ENCODE measurements at places on chromosomes 13 and 19. TPM values are rescaled to one million over a fixed set of nuclear protein-coding genes. Genes with fewer than 3 reads are reported as not detected.

Gene TNNT1
- total RNA-seq, result not detected

Gene THAP8
- total RNA-seq, result 10.4 TPM

Gene CEACAM5
- not detected for total RNA-seq

- DNase-seq, result no peak
Measured at GRCh38 chr13:27965740-27966640, 3.1 kb downstream of the CDX2 start.

DNA sequence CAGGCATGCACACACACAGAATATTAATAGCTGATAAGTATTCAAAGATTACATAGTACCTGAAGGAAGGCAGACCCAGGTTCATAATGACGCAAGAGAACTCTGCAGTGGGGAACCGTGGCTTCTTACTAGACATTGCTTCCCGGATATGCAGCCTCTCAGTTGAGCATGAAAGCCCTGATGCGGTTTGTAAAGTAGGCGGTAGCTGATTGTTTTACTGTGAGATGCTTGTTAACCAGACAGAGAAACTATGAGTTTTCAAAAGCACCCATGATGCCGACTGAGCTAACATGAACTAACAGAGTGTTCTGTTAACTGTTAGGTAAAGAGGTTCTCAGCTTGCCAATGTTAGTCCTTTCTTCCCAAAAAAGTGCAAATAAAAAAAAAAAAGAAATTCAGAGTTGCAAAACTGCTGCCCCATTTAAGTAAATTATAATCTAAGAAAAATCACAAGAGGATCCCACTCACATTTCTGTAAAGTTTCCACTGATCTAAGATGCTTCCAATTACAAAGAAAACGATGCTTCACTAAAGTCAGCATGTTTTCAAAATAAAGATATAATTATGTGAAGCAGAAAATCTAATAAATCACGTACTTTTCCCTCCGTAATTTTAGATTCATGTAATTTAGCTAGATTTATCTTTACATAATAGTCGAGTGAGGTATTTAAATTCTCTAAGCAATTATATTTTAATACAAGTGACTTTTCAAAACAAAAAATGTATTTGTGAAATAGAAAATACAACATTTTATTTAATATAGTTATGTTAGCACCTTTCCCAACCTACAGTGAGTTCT is 2.2 kb downstream of the FLT1 start:
- DNase-seq, result no peak

Gene YJEFN3
- 0.84 TPM for total RNA-seq

DNA sequence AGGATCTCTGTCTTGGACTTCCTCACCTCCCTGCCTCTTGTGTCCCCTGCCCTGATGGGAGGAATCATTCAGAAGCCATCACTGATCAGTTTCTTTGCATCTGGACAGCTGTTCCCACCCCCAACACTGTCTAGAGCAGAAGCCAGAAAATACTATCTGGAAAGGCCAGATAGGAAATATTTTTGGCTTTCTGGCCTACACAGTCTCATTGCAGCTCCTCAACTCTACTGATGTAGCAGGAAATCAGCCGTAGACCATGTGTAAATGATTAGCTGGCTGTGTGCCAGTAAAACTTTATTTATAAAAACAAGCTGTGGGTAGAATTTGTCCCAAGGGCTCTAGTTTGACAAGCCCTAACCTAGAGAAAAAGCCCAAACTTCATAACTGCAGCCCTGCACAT is 5.6 kb downstream of the SIGLEC7 start:
- DNase-seq, result no peak

Measured in omental fat pad (tissue), 4 donors.